SJCRH30 (cell line): ENCODE measurements at places on chromosomes 7 and 10. TPM values are rescaled to one million over a fixed set of nuclear protein-coding genes. Genes with fewer than 3 reads are reported as not detected.

The SMKR1 gene
- not detected in 2 replicates for total RNA-seq

The C10orf105 gene
- not detected in 2 replicates for total RNA-seq

The PDK4 gene
- total RNA-seq = 1.4 and 1.5 TPM in 2 replicates

The MEIG1 gene
- total RNA-seq = not detected in 2 replicates

The DPYSL4 gene
- total RNA-seq = not detected in 2 replicates

The TMEM236 gene
- total RNA-seq = not detected in 2 replicates

The FAM180A gene
- 0.12 TPM in 1 of 2 replicates, not detected in the other for total RNA-seq

The ING3 gene
- 28.4 and 40.1 TPM in 2 replicates for total RNA-seq

The BICC1 gene
- 13.0 and 15.1 TPM in 2 replicates for total RNA-seq

The PRPS1L1 gene
- total RNA-seq = not detected in 2 replicates

The RPEL1 gene
- total RNA-seq = not detected in 2 replicates

The HKDC1 gene
- 0.06 and 0.08 TPM in 2 replicates for total RNA-seq

The HABP2 gene
- total RNA-seq = not detected in 2 replicates

The SLC13A1 gene
- 0.03 and 0.14 TPM in 2 replicates for total RNA-seq

The CCDC71L gene
- total RNA-seq = 7.1 and 7.9 TPM in 2 replicates

The PON1 gene
- total RNA-seq = 0.28 and 0.84 TPM in 2 replicates

The SRRM3 gene
- total RNA-seq = 0.43 and 0.51 TPM in 2 replicates

The DGKB gene
- total RNA-seq = 0.08 and 0.61 TPM in 2 replicates

The CLCN1 gene
- not detected in 2 replicates for total RNA-seq

The PAPSS2 gene
- 1.4 and 1.5 TPM in 2 replicates for total RNA-seq

The TWIST1 gene
- 2.2 and 5.2 TPM in 2 replicates for total RNA-seq

The VPS37D gene
- total RNA-seq = 0.53 and 1.2 TPM in 2 replicates

The THSD7A gene
- 0.10 and 0.28 TPM in 2 replicates for total RNA-seq

The GARIN1A gene
- 0.16 and 0.20 TPM in 2 replicates for total RNA-seq

The EN2 gene
- 0.61 and 0.81 TPM in 2 replicates for total RNA-seq

The USP6NL gene
- 15.2 and 17.2 TPM in 2 replicates for total RNA-seq

The BAMBI gene
- total RNA-seq = 3.8 and 4.3 TPM in 2 replicates

The CCDC126 gene
- 14.7 and 15.0 TPM in 2 replicates for total RNA-seq

The CCNJ gene
- 11.2 and 11.9 TPM in 2 replicates for total RNA-seq

The INA gene
- total RNA-seq = not detected in 2 replicates

The FAM237B gene
- total RNA-seq = not detected in 2 replicates

The GPC2 gene
- total RNA-seq = 16.7 and 17.2 TPM in 2 replicates

The IMPDH1 gene
- 43.2 and 47.9 TPM in 2 replicates for total RNA-seq

The CXCL12 gene
- not detected in 2 replicates for total RNA-seq

The FAM107B gene
- 17.7 and 21.7 TPM in 2 replicates for total RNA-seq

The IQCE gene
- total RNA-seq = 5.0 and 5.1 TPM in 2 replicates

The NACAD gene
- 4.0 and 4.8 TPM in 2 replicates for total RNA-seq

The NODAL gene
- total RNA-seq = not detected in 2 replicates

The PSTK gene
- total RNA-seq = 6.8 and 7.9 TPM in 2 replicates

The RBM20 gene
- total RNA-seq = 11.1 and 12.4 TPM in 2 replicates

The TMEM270 gene
- not detected in 2 replicates for total RNA-seq

The KLHDC10 gene
- total RNA-seq = 76.3 and 92.0 TPM in 2 replicates

The PRSS37 gene
- total RNA-seq = not detected in 2 replicates

The MSS51 gene
- 0.66 and 1.2 TPM in 2 replicates for total RNA-seq

The SUGCT gene
- 4.4 and 4.8 TPM in 2 replicates for total RNA-seq

The VKORC1L1 gene
- total RNA-seq = 25.6 and 27.0 TPM in 2 replicates

The ZNF316 gene
- 16.0 and 16.2 TPM in 2 replicates for total RNA-seq

The ASIC3 gene
- 1.3 and 1.5 TPM in 2 replicates for total RNA-seq

The DDX56 gene
- 88.5 and 90.1 TPM in 2 replicates for total RNA-seq

The SNCG gene
- 38.1 and 55.5 TPM in 2 replicates for total RNA-seq

The OPN1SW gene
- not detected in 2 replicates for total RNA-seq

The NANOS1 gene
- total RNA-seq = 54.2 and 59.4 TPM in 2 replicates

The PKD1L1 gene
- 0.02 and 0.03 TPM in 2 replicates for total RNA-seq

The OR2A42 gene
- total RNA-seq = not detected in 2 replicates

The KCP gene
- 0.20 and 0.38 TPM in 2 replicates for total RNA-seq

The SOSTDC1 gene
- 6.2 and 7.3 TPM in 2 replicates for total RNA-seq

The SHH gene
- not detected in 2 replicates for total RNA-seq

The ERV3-1 gene
- total RNA-seq = 6.7 and 9.3 TPM in 2 replicates
